ENCODE measurements at places on chromosomes 1 and 21.

GRCh38 chr1:68051475-68051874 is 1.0 kb upstream of the DIRAS3 start:
- DNase-seq, result peak; percentile 19

DNA sequence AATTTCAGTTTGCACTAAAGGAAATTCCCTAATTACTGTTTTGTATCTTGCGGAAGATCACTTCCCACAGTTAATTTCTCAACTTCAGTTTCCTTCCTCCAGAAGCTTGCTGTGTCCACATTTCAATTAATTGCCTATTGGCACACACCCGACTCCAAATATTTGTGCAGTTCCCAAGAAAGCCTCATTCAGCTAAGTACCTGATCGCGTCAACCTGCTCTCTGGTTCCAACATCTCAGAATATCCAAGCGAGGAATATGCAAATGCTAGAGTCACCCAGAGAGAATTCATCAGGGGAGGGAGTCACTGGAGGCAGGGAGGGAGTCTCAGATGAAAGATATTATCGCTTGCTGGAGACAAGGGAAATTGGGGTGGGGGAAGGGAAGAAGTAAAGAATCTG is 351.3 kb downstream of the RRAGC start:
- no peak for DNase-seq

GRCh38 chr1:211933946-211934714 is 101.2 kb downstream of the INTS7 start:
- no peak for DNase-seq

DNA sequence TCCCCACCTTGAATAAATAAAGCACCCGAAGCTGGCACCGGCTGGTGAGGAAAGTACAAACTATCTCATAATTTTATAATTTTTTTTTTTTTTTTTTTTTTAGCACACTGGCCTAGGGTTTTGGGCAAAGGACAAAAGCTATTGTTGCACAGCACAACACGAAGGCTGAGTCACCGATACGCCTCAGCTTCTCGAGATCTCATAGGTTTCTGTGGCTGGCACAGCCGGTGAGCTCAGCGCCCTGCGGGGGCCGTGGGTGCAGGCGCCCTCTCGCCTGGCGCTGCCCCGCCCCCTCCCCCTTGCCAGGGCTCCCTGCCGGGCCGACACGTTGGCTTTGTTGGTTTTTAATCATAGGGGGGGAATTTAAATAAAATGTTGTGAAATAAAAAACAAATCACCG is 17.2 kb downstream of the CASZ1 start:
- no peak for DNase-seq

DNA sequence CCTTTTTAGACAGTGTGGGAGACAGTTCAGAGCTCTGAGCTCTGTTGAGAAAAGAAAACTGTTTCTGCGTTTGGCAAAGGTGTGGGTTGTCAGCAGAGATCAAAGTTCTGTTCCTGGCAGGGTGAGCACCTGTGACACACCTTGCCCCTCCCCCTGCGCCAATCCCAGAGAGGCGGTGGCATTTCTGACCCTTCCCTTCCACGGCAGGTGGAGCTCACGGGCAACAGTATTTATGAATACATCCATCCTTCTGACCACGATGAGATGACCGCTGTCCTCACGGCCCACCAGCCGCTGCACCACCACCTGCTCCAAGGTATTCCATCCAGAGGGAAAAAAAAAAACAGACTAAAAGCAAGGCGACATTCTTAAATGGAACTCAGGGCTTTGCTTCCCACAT is 20.7 kb downstream of the SIM2 start:
- DNase-seq, result no peak

DNA sequence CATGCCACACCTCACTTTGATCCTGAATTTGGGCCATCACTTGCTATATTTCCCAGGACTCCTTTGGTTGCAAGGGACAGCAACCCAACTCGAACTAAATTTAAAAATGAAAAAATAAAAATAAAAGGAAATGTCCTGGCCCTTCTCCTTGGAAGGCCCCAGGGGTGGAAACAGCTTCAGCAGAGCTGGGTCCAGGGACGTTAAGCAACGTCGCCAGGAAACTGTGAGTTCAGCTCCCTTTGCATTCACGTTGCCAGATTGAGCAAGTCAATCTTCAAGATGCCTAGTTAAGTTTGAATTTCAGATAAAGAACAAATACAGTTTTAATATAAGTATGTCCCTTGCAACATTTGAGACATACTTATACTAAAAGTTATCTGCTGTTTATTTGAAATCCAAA is 14.6 kb upstream of the SPSB1 start:
- DNase-seq, result no peak
